ENCODE measurements at places on chromosomes 5 and 9.

DNA sequence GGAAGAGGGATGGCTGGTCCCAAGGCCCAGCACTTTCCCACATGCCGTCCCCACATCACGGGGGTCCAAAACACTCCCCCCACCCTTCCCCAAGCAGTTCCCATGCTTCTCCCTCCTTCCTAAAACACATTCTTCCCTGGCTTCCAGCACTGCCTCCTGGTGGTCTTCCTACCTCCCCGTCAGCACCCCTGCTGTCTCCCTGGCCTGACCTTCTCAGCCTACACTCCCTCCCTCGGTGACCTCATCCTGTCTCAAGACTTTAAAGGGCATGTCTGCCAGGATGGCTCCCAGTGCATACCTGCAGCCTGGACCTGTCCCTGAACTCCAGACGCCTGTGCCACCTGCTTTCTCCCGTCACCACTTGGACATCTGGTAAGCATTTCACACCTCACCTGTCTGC lies 4.3 kb upstream of the NCS1 start:
- DNase-seq, result no peak

DNA sequence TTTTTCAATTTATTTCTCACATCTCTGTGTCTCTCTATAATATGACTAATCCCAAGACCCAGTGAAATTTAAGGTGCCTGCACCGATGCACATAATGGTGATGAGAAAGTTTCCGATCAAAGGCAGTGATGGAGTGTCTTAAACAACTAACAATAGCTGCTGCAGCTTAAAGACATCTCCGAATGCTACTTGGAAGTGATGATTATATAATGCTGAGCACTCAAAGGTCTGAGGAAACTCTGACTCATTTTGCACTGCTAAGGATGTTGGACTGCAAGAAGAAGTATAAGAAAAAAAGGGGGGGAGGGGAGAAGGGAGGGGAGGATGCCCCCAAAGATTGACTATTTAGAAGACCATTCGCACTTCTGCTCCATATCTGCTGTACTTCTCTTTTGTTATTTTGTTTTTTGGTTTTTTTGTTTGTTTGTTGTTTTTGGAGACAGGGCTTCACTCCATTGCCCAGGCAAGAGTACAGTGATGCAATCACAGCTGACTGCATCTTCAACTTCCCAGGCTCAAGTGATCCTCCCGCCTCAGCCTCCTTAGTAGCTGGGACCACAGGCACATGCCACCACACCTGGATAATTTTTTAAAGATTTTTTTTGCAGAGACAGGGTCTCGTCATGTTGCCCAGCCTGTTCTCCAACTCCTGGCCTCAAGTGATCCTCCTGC lies 192.2 kb downstream of the HSD17B3 start:
- no peak for DNase-seq

DNA sequence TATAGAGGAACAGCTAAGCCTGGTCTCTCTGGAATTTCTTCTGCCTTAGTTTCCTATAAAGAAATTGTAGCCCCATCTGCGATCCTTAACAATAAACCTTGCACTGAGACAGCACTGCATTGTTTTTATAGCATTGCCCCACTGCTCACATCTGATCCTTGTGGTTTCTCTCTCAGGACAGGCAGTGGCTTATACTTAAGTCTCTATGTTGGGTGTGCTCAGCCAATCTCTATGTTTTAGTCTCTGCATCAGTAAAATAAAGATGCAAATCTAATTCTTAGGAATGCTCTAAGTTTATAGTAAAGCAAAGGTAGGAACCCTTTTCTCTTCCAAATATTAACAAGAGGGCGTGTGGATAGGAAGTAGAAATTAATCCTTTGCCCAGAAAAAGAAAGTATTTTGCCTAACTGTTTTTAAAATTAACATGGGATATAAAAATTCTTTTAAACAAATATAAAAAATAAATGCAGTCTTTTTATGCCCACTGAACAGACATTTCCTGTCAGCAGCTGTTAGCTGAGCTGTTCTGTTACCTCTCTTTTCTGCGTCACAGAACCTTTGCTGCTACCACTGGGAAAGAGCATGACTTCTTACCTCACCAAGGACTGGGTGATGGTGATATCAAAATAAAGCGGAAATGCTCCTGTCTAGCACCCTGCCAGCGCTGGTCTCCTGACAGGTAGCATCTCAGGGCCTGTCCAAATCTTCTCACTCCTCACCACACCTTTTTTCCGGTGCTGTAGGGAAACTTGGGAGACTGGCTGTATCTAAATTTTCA lies 29.5 kb downstream of the MRPS27 start:
- no peak for DNase-seq

GRCh38 chr9:70589571-70590314 lies 175.3 kb upstream of the KLF9 start:
- no peak for DNase-seq

DNA sequence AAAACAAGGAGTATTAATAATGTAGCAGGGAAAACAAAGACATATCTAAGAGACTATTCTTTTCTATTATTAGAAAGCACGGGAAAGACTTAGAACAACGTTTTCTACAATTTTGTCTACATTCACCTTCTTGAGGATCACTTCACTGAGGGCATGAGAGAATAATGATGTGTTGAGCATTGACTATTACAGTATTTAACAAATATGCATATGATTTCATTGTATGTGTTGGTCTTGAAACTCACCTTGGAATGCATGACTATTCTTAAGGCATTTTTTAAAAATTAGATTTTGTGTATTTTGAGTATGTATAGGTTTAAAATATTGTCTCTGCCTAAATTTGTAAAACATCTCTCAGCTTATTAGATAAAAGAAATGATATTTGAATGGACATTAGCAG lies 1.2 kb downstream of the FSD1L start:
- no peak for DNase-seq

DNA sequence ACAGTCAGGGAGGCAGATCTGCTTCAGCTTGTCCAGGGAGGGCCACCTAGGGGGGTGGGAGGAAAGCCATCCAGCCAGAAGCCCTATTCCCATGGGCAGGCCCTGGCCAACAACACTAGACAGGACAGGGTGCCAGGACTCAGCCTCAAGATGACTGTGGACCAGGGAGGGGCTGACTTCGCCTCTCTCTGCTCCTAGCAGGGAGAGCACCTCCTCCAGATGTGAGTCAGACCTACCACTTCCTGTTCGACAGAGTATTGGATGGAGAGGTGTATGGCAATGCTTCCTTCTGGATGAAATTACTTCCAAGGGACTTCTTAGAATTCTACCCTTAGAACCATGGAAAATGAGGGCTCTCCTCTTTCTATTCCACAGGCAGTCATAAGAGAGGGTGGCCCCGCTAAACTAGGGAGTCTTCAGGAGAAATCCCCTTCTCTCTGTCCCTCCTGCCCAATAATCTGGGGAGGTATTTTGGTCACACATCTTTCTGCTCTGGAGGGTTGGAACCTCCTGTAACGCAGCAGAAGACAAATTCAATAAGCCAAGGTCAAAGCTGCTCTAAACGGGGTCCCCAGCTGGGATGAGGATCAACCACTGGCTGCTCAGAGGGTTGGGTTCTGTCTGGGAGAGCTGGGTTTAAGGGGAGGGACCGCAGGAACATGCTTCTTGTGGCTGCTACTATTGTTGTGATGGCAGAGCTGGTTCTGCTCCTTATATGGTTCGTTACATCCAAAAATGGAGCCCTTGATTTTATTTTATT lies 23.2 kb upstream of the RCL1 start:
- no peak for DNase-seq

DNA sequence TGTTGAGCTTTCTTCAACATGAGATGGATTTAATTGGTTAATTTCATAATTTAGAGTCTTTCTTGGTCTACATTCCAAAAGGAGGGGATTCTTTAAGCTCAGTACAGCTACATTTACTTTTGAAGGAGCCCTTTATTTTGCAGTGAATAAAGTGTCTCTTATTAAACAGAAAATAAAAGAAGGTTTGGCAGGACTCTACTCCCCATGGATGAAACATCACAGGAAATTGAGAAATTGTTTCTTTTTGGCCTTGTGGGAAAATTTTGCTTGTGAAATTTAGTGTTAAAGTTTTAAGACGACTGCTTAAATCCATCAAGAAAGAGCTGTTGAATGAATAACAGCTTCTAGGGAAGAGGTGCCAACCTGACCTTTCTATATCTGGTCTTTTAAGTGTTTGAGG lies 187.7 kb downstream of the NTRK2 start:
- DNase-seq, result no peak

GRCh38 chr5:38341056-38341455 lies 82.7 kb downstream of the EGFLAM start:
- no peak for DNase-seq

GRCh38 chr9:100401042-100401441 lies 25.9 kb upstream of the MSANTD3 start:
- no peak for DNase-seq

- no peak for DNase-seq
Observed at GRCh38 chr5:156920861-156921431, 42.1 kb downstream of the TIMD4 start.

DNA sequence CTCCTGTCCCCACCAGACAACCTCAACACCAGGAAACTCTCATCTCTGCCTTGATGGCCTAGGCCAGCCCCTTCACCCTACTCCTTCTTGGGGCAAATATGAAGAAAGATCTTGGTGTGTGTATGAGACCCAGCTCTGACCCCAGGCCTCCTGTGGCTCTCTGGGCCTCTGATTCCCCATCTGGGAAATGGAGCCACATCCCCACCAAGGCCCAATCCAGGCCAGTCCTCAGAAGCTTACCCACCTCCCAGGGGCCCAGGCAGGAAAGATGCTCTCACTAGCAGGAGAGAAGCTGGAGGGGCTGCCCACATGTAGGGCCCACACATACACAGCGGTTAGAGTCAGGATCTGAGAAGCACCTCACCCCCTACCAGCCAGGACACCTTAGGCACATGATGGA lies 38.9 kb downstream of the BICD2 start:
- DNase-seq, result no peak

GRCh38 chr9:75889577-75889976 lies 896 bp upstream of the PCSK5 start:
- no peak for DNase-seq

DNA sequence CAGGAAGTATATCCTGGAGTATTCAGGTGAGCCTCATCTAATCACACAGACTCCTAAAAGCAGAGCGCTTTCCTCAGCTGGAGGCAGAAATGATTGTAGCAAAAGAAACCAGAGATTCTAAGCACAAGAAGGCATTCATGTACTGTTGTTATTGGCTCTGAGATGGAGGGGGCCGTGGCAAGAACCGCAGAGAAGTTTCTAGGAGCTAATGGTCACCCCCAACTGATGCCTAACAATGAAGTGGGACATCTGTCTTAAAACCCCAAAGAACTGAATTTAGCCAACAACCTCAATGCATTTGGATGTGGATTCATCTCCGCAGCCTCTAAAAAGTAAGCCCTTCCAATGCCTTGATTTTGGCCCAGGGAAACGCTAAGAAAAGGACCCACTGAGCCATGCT lies 76.3 kb downstream of the ADAMTSL1 start:
- no peak for DNase-seq

DNA sequence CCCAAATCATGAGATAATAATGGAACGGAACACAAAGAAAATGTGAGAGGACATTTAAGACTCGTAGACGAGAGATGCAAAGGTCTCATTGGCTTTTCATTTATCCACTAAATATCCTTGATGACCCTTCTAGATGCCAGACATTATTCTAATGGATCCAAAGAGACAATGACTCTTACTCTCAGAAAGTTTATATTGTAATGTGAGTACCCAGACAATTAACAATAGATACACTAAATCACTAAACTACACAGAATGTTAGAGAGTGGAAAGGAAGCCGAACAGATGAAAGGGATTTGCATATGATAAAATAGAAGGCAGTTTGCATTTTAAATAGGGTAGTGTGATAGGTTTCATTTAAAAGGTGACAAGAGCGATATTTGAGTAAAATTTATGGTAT lies 973.3 kb downstream of the TAF11L14 start:
- no peak for DNase-seq

DNA sequence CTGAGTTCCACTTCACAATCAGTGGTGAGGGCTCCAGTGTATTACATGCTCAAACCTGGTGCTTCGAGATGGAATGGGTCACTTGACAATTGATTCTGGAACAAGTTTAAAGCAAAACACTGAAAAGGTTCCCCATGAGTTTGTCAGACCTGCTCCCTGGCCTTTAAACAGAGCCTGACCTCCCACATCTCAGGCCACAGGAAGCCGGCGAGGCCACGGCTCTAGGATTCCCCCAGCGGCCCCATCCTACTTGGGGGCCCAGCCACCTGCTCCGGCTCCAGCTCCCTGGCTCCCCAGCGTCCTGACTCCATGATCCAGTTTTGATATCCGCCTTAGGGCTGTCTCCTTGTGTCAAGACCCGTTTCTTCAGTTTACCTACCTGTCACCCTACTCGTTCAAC lies 62.0 kb downstream of the TTLL11 start:
- DNase-seq, result no peak

DNA sequence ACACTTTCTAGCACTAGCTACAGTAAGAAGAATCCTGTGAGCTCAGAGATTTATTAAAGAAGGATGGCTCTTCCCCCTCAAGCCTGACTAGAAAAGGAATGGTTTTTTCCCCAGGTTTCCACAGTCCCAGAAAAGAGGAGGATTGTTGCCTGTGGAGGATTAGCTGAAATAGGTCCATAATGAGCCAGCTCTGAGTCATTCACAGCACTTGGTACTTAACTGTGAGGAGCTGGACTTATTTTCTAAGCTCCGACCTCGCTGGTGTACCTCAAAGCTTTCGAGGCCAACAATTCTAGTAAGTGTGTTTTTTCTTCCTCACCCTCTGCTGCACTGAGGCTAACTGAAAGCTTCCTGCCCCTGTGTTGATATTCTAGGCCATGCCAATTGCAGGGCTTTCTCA lies 222.5 kb upstream of the IL12B start:
- DNase-seq, result no peak

DNA sequence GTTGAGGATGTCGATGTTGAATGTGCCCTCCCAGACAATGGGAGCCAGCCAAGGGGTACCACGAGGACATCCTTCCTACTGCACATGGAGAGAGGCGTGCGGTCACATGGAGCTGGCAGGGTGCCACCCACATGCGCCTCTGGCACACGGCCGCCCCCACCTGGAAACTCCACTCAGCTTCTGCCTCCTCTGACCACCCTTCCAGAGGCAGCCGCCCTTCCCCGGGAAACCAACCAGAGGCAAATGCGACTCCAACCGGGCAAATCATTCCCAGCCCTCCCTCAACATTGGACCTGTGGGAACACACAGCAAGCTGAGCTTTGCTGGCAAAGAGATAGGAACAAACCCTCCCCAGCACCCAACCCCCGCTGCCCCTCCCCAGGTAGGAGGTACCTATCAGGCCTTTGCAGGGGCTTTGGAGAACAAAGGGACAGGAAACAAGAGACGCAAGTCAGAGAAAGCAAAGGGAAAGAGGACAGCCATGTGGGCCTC lies 17.5 kb downstream of the ABO start:
- DNase-seq, result no peak

DNA sequence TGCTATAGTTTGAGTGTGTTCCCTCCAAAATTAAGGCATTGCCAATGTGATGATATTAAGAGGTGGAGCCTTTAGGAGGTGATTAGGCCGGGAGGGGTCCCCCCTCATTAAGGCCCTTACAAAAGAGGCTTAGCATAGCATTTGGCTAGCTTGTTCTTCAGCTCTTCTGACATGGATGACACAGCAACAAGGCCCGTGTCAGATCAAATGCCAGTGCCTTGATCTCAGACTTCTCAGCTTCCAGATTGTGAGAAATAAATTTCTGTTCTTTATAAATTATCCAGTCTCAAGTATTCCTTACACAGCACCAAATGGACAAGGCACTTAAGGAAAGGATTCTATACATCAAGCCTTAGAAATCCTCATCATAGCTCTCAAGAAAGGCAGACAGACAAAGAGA lies 31.8 kb downstream of the SLC38A9 start:
- DNase-seq, result no peak
